Activated naive CD4-positive, alpha-beta T cell treated with anti-CD3 and anti-CD28 coated beads, Interleukin-2, amount 10 ng/mL, durations not matched to agents 7 days and 5 days (primary cell): ENCODE measurements at places on chromosomes 16 and 17.

- no peak for DNase-seq
Observed at GRCh38 chr17:63985387-63986140, 12.6 kb upstream of the PRR29 start.

GRCh38 chr17:45342871-45343526 is 26.2 kb upstream of the MAP3K14 start:
- DNase-seq = no peak

- DNase-seq = peak; percentile 84
Observed at GRCh38 chr17:7437950-7438614, 1.2 kb upstream of the FGF11 start.

- DNase-seq = no peak
Observed at GRCh38 chr17:35679007-35679682, 52.3 kb upstream of the RASL10B start.

GRCh38 chr17:40541873-40542557 is 23.3 kb downstream of the CCR7 start:
- DNase-seq = no peak

- DNase-seq = no peak
Observed at GRCh38 chr16:57091200-57091974, 996 bp upstream of the CPNE2 start.

DNA sequence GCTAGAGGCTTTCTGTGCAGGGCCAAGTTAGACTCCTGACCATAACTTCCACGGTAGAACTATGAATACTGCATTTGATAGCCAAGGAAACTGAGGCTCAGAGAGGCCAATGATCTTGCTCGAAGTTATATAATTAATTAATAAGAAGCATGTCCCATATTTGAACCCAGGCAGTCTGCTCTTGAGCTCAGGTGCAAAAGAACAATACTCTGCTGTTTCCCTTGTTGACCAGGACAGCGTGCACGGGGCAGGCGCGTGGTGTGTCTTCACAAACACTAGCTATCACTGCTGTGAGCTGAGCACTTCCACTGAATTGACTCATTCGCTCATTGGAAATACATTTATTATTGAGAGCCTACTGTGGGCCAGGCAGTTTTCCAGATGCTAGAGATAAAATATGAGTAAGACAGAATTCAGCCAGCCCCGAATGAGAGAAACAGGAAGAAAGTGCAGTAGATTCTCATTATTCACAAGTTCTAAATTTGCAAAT is 1.6 kb downstream of the CHD9 start:
- no peak for DNase-seq

- DNase-seq = no peak
Observed at GRCh38 chr16:73015612-73016487, 32.1 kb downstream of the ZFHX3 start.

DNA sequence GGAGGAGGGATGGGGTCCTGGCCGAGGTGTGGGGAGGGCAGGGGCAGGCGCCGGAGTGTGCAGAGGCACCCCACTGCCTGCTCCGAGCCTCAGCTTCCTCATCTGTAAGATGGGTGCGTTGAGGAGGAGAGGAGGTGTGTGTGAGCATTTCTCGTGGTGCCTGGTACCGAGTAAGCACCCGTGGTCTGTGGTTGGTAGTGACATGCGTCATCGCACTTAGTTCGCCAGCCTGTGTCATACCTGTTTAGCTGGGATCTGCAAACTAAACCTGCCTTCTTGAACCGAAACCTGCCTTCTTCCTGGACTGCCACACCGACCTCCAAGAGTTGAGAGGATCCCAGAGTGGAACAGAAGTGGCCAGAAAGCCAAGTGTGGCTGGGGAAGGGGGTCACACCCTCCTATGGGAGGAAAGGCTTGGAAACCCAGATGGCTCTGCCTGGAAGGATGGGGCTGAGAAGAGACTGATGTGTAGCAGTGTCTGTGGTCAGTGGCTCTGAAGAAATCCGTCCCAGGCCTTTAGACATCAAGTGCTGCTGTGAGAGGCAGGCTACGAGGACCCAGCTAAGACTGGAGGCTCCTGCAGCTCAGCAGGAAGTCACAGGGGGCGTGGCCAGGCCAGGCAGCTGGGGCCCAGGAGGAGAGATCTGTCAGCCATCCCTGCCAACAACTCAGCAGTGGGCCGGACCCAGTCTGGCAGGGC is 162.6 kb upstream of the PLCG2 start:
- DNase-seq = peak; percentile 83
